ENCODE measurements at places on chromosomes 4 and X. TPM values are rescaled to one million over a fixed set of nuclear protein-coding genes. Genes with fewer than 3 reads are reported as not detected.

Gene TRIM61
- total RNA-seq, result 0.84 TPM

GRCh38 chr4:55158957-55159356 lies 33.6 kb upstream of the KDR start:
- no peak overlapping the region for H3K4me3 ChIP-seq
- H3K27me3 ChIP-seq, result peaks cover 27% of the 10 kb centered on the region
- H3K36me3 ChIP-seq, result no peaks in the 10 kb centered on the region

GRCh38 chrX:20712811-20713210 lies 446.1 kb upstream of the RPS6KA3 start:
- peaks cover 3% of the 10 kb centered on the region for H3K27me3 ChIP-seq
- H3K4me3 ChIP-seq, result no peak overlapping the region
- no peaks in the 10 kb centered on the region for H3K4me1 ChIP-seq
- no peak overlapping the region for H3K27ac ChIP-seq
- DNase-seq, result no peak
- no peaks in the 10 kb centered on the region for H3K36me3 ChIP-seq

Gene CLCN3
- total RNA-seq, result 18.4 TPM

GRCh38 chr4:184403384-184403781 lies 71.0 kb downstream of the IRF2 start:
- peaks cover 20% of the 10 kb centered on the region for H3K4me1 ChIP-seq
- DNase-seq, result no peak
- no peak overlapping the region for H3K4me3 ChIP-seq
- H3K36me3 ChIP-seq, result peaks cover 35% of the 10 kb centered on the region

- peaks cover 33% of the 10 kb centered on the region for H3K4me1 ChIP-seq
- peak overlapping the region; percentile 77 for H3K27ac ChIP-seq
- H3K4me3 ChIP-seq, result peak overlapping the region; percentile 75
- H3K36me3 ChIP-seq, result peaks cover 9% of the 10 kb centered on the region
- no peaks in the 10 kb centered on the region for H3K27me3 ChIP-seq
These were observed 121.2 kb downstream of the MANBA start for GRCh38 chr4:102639598-102639997.

Gene ADAM29
- total RNA-seq, result not detected

Gene DCAF12L2
- total RNA-seq, result not detected

GRCh38 chr4:87901422-87901992 lies 68.7 kb downstream of the MEPE start:
- no peak overlapping the region for H3K4me3 ChIP-seq
- H3K36me3 ChIP-seq, result no peaks in the 10 kb centered on the region
- peaks cover 6% of the 10 kb centered on the region for H3K4me1 ChIP-seq
- no peak overlapping the region for H3K27ac ChIP-seq

GRCh38 chr4:69484011-69484410 lies 11.7 kb downstream of the UGT2B4 start:
- no peak overlapping the region for H3K4me3 ChIP-seq
- DNase-seq, result no peak
- peaks cover 2% of the 10 kb centered on the region for H3K27me3 ChIP-seq
- H3K27ac ChIP-seq, result no peak overlapping the region
- no peaks in the 10 kb centered on the region for H3K4me1 ChIP-seq

DNA sequence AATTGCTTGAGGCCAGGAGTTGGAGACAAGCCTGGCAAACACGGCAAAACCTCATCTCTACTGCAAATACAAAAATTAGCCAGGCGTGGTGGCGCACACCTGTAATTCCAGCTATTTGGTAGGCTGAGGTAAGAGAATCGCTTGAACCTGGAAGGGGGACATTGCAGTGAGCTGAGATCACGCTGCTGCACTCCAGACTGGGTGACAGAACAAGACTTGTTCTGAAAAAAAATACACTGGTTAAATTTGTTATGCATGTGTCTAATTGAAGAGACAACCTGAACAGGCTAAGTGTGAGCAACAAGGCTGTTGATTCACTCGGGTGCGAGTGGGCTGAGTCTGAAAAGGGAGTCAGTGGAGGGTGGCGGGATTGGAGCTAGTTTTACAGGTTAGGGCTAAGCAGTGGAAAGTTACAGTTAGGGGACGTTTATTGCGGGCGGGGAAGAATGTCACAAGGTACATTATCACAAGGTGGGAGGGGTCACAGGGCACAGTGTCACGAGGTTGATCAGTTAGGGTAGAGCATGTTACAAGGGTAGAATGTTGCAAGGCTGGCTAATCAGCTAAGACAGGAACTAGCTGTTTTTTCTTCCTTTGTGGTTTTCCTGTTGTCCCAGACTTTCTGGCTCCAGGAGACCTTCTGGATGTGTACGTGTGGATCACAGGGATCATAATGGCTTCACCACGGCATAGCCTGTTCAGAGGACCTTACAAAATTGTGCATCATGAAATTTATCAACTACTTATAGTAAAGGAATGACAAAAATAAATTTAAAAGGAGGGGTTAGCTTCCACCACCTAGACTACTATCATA lies 115.8 kb downstream of the NAA11 start:
- DNase-seq, result no peak
- no peak overlapping the region for H3K4me3 ChIP-seq
- H3K4me1 ChIP-seq, result no peaks in the 10 kb centered on the region
- H3K36me3 ChIP-seq, result no peaks in the 10 kb centered on the region
- H3K27ac ChIP-seq, result no peak overlapping the region
- peaks cover 2% of the 10 kb centered on the region for H3K27me3 ChIP-seq

DNA sequence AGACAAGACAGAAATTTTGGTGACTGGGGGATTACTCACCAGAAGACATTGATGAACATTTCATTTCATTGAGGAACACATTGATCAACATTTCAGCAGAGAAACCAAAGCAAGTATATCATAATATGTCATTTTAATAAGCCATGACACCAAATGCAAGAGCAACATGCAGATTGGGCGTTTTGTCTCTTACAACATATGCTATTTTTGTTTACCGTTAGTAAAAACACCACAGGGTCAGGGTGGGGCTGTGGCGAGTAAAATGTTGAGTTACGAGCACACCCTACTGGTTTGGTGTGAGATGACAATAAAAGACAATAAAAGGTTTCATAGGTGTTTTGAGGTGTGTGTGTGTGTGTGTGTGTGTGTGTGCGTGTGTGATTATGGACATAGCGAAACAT lies 294.5 kb downstream of the PDGFC start:
- DNase-seq, result no peak
- no peak overlapping the region for H3K4me3 ChIP-seq
- no peaks in the 10 kb centered on the region for H3K36me3 ChIP-seq

DNA sequence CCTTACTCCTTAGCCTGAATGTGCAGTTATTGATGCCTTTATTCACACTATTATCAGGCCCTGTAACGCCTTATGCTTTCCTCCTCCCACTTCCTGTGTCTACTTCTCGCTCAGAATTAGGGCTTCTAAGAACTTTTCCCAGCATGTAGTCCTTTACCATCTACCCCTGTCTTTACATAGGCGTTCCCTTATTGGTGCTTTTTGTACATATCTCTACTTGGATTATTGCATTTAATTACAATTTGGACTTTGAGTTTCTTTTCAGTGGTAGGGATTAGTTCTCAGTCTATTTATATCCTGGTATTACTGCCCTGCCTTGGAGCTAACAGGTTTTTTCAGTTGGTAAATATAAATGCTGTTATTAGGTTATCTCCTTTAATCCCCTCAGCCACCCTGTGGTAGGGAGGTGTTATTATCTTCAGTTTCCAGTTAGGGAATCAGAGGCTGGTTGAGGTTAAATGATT lies 84.0 kb downstream of the RBPJ start:
- no peak overlapping the region for H3K27ac ChIP-seq
- DNase-seq, result no peak
- H3K4me1 ChIP-seq, result peaks cover 15% of the 10 kb centered on the region
- peaks cover 32% of the 10 kb centered on the region for H3K36me3 ChIP-seq
- H3K27me3 ChIP-seq, result no peaks in the 10 kb centered on the region
- H3K4me3 ChIP-seq, result no peak overlapping the region

- no peaks in the 10 kb centered on the region for H3K36me3 ChIP-seq
- H3K4me3 ChIP-seq, result no peak overlapping the region
- no peak overlapping the region for H3K27ac ChIP-seq
- no peaks in the 10 kb centered on the region for H3K4me1 ChIP-seq
These were observed 470.6 kb upstream of the GALNTL6 start for GRCh38 chr4:171342646-171343045.

DNA sequence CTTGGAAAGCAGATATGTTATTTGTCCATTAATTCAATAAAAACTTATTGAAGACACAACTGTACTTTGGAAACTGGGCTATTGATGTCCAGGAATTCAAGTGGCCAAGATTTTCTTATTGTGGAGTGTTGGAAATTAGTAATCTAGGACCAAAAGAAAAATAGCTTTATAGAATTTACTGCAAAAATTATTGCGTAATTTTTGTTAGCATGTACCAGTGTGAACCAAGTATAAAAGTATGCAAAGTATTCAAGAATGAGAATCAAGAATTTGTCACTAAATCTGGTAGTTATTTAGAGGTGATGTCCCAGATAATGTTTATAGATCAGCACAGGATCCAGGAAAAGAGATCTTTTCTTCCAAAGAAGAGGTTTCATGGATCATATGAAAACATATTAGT lies 468.9 kb upstream of the CTSO start:
- H3K27me3 ChIP-seq, result no peaks in the 10 kb centered on the region
- DNase-seq, result no peak
- H3K4me1 ChIP-seq, result no peaks in the 10 kb centered on the region
- H3K4me3 ChIP-seq, result no peak overlapping the region
- no peaks in the 10 kb centered on the region for H3K36me3 ChIP-seq

DNA sequence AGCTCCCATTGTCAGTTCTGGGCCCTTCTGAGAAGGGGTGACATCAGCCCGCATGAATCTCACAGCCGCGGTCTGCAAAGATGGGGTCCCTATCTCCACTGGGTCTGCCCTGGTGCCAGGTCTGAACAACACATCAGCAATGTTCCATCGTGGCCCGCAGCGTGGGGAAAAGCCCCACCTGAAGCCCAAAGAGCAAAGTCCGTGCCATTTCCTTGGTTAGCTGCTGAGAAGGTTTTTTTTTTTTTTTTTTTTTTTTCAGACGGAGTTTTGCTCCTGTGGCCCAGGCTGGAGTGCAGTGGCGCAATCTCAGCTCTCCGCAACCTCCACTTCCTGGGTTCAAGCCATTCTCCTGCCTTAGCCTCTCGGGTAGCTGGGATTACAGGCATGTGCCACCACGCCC lies 79.4 kb downstream of the DCTD start:
- no peak overlapping the region for H3K27ac ChIP-seq
- peaks cover 33% of the 10 kb centered on the region for H3K27me3 ChIP-seq
- no peak overlapping the region for H3K4me3 ChIP-seq
- DNase-seq, result no peak

GRCh38 chr4:109609431-109609830 lies 49.4 kb downstream of the MCUB start:
- H3K4me1 ChIP-seq, result peaks cover 73% of the 10 kb centered on the region
- H3K27ac ChIP-seq, result no peak overlapping the region
- peaks cover 49% of the 10 kb centered on the region for H3K36me3 ChIP-seq
- no peak overlapping the region for H3K4me3 ChIP-seq

Gene FRG1
- 51.9 TPM for total RNA-seq

- no peaks in the 10 kb centered on the region for H3K36me3 ChIP-seq
- H3K27ac ChIP-seq, result no peak overlapping the region
- H3K4me1 ChIP-seq, result peaks cover 42% of the 10 kb centered on the region
- H3K27me3 ChIP-seq, result no peaks in the 10 kb centered on the region
These were observed 24.0 kb downstream of the GALNT7 start for GRCh38 chr4:173192375-173193162.

- H3K4me1 ChIP-seq, result no peaks in the 10 kb centered on the region
- no peak overlapping the region for H3K4me3 ChIP-seq
- H3K27me3 ChIP-seq, result no peaks in the 10 kb centered on the region
- H3K36me3 ChIP-seq, result no peaks in the 10 kb centered on the region
- H3K27ac ChIP-seq, result no peak overlapping the region
These were observed 44.3 kb downstream of the CNGA1 start for GRCh38 chr4:47972181-47972580.

Gene CLDN34
- total RNA-seq, result not detected

DNA sequence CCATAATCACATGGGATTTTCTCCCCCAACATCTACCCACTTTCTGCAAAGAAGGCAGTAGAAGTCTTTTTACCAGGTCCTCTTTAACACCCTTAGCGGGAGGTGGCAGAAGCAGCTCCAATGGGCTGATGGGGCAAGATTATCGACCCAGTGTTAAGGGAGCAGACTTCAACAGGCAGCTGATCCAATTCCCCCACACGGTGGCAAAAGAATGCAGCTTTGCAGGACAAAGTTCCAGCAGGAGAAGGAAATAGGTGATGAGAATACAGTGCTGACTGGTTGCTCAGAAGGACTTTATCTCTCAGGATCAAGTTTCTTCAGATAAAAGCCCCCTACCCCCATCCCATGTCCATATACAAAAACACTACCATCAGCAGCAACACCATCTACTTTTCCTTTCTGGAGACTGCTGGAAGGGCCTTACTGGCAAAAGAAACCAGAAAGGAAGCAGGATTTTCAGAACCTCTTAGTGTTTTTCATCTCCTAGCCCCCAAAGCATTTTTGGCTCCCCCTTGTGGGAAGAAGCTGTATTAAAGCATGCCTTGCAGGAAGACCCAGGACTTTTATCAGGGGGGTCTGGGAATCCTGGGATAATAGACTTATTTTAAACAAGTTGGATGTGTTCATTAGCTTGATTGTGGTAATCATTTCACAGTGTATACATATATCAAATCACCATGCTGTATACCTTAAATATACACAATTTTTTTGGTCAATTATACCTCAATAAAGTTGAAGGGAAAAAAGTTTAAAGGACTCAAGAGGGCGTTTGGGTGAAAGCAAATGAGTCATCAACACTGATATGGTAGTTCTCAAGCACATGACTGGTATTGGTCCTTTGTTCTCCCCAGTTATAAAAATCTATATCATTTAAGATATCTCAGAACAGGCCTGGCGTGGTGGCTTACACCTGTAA lies 146.4 kb downstream of the GPC3 start:
- no peaks in the 10 kb centered on the region for H3K36me3 ChIP-seq
- no peak overlapping the region for H3K4me3 ChIP-seq
- DNase-seq, result peak; percentile 45
- no peaks in the 10 kb centered on the region for H3K4me1 ChIP-seq
- no peak overlapping the region for H3K27ac ChIP-seq

GRCh38 chr4:115969756-115970155 lies 856.3 kb upstream of the NDST4 start:
- no peaks in the 10 kb centered on the region for H3K4me1 ChIP-seq
- no peaks in the 10 kb centered on the region for H3K36me3 ChIP-seq
- no peak overlapping the region for H3K27ac ChIP-seq
- DNase-seq, result no peak
- no peaks in the 10 kb centered on the region for H3K27me3 ChIP-seq
- H3K4me3 ChIP-seq, result no peak overlapping the region

DNA sequence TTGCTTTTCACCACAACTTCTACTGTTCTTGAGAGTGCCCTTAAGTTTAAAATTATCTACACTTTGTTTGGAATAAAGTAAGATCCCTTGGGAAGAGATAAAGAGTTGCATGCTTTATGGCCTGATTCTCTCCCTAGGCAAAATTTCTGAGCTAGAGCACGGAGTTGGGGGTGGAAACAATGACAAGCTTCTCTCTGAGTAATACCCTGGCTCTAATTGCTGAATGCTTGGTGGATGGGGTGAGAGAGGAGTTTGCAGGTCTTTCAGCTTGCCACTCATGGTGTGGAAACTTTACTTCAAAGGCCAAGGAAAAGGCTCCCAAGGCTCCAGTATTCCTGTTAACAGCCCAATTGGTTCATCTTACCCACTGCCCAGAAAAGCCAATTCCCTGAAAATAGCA lies 26.1 kb upstream of the PRDM8 start:
- peak; percentile 35 for DNase-seq
- no peaks in the 10 kb centered on the region for H3K27me3 ChIP-seq
- H3K27ac ChIP-seq, result no peak overlapping the region
- H3K4me3 ChIP-seq, result no peak overlapping the region
- H3K4me1 ChIP-seq, result peaks cover 50% of the 10 kb centered on the region
